ENCODE measurements at places on chromosomes 13 and 19.

DNA sequence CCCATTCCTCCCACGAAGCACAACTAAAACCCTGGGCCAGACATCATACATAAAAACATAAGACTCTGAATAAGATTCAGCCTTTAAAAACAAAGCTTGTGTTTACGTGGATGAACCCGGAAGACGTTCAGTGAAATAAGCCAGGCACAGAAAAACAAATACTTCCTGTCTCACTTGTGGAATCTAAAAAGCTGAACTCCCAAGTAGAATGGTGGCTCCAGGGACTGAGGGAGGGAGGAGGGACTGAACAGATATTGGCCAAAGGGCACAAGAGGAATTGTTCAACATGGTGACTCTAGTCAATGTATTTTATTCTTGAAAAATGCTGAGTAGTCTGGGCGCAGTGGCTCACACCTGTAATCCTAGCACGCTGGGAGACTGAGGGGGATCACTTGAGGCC, 35.7 kb upstream of the TPM4 start:
- DNase-seq = no peak

DNA sequence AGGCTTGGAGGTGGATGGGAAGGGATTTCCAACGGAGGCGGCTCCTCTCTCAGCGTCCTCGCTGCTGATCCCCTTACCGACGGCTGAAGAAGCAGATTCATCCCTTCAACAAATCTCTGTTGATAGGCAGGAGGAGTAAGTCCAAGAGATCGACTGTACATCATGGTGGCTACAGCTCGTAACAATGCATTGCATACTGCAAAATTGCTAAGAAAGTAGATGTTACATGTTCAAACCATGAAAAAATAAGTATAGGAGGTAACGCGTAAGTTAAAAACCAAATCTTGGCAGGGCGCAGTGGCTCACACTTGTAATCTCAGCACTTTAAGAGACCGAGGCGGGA, 468 bp upstream of the SLC39A3 start:
- no peak for DNase-seq

DNA sequence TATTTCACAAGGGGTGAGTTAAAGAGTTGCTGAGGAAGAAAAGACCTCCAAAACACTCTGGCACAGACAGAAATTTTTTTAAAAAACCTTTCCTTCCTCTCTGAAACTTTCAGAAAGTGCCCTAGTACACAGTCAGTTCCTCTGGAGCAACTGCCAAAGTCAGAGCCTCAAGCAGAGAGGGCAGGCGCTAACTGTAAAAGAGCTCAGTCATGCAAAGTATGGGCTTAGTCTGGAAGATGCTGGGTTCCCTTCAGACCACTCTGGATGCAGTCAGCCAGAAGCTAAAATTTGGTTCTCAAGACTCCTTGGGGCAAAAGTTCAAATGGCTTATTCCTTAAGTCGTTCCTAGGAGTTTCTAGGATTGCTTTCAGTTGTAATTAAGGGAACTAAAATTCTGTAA, 671.6 kb downstream of the PCDH9 start:
- no peak for DNase-seq

DNA sequence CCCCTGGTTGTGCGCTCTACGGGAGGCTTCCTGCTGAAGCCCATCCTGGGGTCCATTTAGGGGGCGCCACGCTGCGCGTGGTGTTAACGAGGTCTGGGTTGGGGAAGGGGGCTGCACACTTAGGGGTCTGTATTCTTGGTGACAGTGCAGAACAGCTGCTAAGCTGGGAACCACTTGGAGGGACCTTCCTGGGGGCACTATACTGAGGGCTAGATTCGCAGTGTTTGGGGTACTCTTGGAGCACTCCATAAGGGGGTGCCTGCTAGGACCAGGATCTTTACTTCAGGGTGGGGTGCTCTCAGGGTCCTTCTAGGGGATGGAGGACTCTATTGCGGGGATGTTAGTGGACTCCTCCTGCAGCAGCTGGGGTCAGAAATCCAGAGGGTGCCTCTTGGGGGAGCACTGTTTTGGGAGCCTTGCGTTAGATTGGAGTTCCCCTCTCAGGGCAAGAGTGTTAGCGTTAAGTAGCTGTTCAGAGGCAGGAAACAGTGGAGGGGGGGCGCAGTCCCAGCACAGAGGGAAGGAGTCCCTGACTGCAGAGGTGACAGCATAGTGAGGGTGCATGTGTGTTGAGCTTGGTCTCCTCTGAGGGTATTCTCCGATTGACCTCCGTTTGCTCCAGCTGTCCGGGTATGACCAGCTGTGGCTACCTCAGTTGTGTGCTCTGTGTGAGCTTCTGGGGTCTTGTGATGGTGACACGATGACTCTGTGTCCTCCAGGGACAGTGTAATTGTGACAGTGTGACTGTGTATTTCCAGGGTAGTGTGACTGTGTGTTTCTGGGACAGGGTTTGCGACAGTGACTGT, 1.1 kb downstream of the PDE4A start:
- DNase-seq = no peak

GRCh38 chr19:39379865-39380396, 11.0 kb downstream of the PAF1 start:
- no peak for DNase-seq

- DNase-seq = no peak
Measured at GRCh38 chr13:40031031-40031430, 375.6 kb downstream of the COG6 start.

DNA sequence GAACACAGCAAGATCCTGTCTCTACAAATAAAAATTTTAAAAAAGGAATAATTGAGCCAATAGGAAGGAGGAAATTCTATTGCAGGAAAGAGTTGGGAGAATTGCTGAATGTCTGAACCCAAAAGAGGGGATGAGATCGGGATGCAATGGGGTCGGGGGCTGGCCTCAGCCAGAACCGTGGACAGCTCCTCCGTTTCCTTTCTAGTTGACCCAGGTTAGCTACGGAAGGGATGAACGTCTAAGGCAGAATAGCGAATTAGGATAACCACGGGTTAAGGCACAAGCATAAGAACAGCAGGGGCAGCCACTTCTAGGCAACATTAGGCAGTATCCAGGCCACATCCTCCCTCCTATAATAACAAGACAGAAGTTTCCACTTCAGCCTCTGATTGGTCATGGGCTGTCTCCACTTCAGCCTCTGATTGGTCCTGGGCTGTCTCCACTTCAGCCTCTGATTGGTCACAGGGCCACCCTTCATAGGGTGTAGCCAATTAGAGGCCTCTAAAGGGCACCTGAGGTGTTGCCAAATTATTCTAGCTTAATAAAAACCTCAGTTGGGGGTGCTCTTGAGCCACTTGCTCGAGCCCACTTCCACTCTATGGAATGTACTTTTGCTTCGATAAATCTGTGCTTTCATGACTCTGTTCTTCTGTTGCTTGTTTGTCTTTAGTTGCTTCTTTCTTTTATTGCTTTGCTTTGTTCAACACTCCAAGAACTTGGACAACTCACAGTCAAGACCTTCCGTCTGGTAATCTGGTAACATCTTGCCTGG, 24.9 kb upstream of the TPM4 start:
- no peak for DNase-seq

DNA sequence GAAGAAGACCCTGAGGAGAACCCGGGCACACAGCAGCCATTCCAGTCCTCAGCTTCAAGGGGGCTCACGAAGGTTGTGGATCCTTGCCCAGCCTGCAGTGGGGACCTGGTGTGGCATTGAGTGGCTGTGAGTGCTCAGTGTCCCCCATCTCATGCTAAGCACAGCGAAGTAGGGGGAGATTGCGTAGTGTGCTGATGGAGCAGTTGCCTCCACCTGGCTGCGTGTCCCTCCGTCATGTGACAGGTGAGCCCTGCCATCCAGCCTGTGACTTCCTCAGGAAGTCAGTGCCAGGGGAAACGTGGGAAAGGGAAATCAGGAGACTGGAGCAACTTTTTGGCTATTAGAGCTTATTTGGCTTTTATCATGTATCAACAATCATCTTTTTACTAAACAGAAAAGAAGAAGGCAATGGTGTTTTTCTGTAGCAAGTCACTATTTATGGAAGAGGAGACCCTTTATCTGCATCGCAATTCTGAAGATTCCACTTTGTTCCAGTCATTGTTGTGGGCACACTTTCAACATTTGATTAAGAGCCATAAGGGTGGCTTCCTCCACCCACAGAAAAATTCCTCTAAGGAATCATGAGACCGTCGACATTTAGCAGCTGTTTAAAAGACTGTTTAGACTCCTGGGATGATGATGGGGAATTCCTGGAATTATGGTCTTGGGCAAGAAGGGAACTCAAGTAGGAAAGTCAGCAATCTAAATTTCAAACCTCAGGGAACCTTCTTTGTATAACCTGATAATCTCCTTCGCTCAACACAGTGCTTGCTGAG, 126.8 kb upstream of the SPATA13 start:
- DNase-seq = no peak

DNA sequence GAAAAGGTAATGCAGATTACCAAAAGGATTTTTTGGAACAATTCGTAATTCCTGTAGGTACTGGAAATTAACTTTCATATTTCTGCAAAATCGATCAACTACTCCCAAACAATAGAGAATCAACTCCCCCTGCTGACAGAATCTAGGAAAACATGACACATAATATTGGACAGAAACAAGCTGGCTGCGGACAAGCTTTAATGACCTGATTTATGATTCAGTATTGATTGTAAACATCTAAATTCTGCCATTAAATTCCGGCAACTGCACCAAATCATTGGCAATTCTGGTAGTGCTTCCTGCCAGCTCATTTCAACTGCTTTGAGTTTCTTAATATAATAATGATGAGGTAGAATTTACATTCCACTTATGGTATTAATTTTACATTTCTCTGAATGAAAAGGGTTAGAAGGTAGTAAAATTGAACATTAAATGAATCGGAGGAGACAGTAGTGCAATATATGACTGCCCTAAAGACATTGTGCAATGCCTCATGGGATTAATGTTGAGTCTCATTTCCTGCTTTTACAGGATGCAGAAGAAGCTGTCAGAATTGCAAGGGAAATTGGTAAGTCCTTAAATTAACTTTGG, 146.5 kb downstream of the PCCA start:
- no peak for DNase-seq

DNA sequence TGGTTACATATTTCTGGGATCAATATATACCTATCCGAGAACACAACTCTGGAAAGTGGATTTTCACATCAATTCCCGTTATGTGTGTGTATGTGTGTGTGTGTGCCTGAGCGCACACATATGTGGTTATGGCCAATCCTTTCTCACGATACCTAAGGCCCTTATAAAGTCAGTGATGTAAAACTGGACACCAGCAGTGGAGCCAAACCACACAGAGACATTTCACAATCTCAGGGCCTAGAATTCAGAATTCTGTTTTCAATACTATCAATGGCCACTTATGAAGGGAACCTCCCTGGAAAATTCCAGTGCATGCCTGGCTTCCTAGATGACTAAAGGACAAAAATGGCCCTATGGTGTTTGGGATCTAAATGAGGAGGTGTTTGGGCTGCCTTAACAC, 187.3 kb upstream of the UBL3 start:
- no peak for DNase-seq

- no peak for DNase-seq
Measured at GRCh38 chr13:112532837-112533745, 54.9 kb downstream of the TUBGCP3 start.

- no peak for DNase-seq
Measured at GRCh38 chr19:46515879-46516350, 20.2 kb upstream of the PNMA8B start.

GRCh38 chr13:102913914-102914313, 68.1 kb downstream of the ERCC5 start:
- no peak for DNase-seq

DNA sequence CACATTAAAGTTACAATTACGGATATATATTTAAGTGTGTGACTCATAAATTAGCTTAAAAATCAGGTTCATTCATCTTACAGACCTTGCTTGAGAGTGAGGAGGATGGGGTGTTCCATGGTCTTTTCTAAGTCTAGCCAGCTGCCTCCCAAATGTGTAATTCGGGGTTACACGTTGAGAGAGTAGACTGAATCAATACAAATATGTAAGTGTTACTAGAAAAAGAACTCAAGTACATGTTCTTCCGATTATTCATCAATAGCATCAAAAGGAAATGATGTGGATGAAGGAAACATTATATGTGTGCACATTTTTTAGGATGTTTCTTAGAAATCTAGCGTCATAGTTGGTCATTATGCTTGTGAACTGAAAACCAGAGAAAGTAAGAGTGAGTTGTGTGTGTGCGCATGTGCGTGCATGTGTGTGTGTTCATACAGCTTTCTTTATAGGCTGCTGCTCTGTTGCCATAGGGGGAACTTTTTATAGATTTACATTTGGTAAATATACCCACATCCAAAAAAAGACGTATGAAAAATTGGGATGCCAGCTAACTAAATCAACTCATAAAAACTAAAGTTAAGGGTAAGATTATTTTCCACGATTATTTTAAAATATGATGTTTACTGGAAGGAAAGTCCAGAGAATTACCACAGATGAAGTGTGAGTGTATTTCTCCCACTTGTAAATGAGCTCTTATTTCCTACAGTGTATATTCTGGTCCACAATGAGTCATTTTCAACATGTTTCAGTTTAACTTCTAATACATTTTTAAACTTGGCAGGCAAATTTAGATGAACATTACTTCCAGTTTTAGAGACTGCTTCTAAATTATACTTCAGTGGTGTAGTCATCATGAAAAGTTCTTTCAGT, 82.4 kb downstream of the PIBF1 start:
- DNase-seq = no peak

- no peak for DNase-seq
Measured at GRCh38 chr13:51152701-51153100, 41.6 kb upstream of the C13orf42 start.

Data from cortex of kidney (tissue), 1 donor.